ENCODE measurements at places on chromosomes 4 and X.
A peak's percentile ranks its signal among the peaks of the same experiment; 100 is the strongest.

- DNase-seq = no peak
These were observed 72.5 kb downstream of the EVC2 start for GRCh38 chr4:5635826-5636195.

- peak; percentile 10 for DNase-seq
These were observed 763 bp downstream of the CASK start for GRCh38 chrX:41922431-41923151.

DNA sequence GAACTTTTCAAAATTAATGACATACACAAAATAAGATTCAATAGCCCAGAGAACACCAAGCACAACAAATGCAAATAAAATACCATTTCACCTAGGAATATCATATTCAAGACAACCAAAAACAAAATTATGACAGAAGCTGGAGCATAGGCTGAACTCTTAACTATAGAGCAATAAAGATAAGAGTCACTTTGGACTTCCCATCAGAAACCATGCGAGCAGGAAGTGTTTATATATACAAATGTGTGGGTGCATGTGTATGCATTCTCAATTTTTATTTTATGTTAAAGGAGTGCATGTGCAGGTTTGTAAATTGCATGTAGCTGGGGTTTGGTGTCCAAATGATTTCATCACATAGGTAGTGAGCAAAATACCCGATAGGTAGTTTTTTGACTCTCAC, 291.6 kb downstream of the ARAP2 start:
- no peak for DNase-seq

- no peak for DNase-seq
These were observed 77.3 kb downstream of the LRRC66 start for GRCh38 chr4:51942833-51943215.

DNA sequence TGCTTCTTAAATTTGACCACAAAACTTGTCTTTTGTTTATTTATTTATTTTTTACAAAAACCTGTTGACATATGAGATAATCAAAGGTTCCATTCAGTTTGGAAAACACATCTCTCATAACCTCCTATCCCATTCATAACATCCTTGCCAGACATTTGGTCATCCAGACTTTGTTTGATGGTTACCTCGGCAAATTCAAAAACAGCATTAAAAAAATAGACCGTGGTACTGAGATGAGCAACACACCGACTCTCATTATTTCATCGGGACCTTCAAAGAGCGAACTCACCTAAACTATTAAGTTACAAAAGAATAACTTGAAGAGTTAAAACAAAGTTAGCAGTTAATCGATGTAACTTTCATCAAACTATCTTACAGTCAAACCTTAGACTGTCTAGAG, 85.8 kb upstream of the RPS6KA3 start:
- no peak for DNase-seq

DNA sequence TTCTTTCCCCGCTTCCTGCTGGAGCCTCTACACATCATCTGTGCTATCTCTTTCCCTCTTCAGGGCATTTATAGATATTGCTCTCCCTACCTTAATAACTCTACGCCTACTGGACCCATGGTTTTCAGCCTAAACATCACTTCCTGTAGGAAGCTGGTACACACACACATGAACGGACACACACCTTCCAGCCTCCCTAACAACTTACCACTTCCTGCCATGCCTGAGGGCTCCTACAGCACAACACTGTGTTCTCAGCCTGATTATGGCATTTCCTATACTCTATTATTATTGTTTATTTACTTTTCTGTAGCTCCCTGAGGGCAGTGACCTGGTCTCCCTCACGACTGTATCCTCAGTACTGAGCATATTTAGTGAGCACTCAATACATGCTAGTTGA, 163.6 kb upstream of the MAP3K15 start:
- DNase-seq = no peak

GRCh38 chrX:150363561-150364346, 637 bp downstream of the MAMLD1 start:
- peak; percentile 8 for DNase-seq

DNA sequence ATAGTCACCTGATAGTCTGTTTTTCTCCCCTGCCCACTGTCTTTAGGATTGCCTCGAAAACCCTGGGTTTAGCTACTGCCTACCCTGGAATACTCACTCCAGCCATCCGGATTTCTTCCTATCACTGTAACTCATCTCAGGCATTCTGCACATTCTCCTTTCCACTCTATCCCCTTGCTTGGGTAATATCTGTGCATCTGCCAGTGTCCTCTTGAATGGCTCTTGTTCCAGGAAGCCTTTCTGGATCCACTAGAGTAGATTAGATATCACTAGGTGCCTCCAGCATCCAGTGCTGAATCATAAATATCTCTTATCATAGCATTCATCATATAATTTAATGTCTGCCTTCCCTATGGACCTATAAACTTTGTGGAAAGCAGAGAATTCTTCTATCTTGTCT, 17.1 kb upstream of the GALNT7 start:
- no peak for DNase-seq

GRCh38 chr4:119302073-119302832, 19.7 kb downstream of the FABP2 start:
- no peak for DNase-seq

DNA sequence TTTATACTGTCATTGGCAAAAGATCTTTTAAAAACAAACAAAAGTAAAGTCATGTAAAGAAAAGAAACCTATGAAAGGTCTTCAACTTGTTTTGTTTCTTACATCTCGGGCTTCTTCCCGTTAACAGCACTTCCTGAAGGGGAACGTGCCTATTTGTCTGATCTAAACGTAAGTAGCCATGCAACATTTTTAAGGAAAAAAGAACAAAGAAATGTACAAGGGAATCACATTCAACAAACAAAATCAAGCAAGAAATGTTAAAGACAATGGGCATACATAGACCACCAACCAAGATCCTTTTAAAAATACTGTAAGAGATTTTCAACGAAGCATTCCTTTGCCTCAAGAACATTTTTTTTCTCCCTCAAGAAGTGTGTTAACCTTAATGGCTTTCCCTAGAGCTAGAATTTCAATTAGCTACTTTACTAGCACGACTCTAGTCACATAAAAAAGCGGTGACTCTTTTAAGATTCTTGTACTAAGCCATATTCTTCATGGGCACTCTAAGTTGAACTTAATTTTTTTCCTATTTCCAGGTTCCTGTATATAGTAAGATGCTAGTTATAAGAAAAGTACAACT, 112.0 kb upstream of the TTC29 start:
- DNase-seq = no peak

DNA sequence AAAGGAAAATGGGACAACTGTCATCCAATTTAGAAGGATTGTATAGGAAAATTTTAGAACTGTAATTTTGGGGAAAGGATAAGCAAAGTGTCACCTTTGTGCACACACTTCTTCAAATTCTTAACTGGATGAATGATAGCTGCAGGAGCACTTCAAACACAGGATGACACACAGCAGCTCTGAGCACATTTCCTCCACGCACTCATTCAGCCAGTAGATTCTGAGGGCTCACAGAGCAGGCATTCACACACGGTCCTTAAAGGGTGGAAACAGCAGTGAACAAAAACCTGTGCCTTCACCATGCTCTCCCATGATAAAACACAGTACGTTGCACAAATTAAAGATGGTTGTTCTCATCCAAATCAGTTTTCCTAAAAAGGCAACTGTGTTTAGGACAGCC, 38.5 kb upstream of the KLF3 start:
- DNase-seq = no peak

- DNase-seq = no peak
These were observed 172.1 kb downstream of the CBR4 start for GRCh38 chr4:168837922-168838321.

DNA sequence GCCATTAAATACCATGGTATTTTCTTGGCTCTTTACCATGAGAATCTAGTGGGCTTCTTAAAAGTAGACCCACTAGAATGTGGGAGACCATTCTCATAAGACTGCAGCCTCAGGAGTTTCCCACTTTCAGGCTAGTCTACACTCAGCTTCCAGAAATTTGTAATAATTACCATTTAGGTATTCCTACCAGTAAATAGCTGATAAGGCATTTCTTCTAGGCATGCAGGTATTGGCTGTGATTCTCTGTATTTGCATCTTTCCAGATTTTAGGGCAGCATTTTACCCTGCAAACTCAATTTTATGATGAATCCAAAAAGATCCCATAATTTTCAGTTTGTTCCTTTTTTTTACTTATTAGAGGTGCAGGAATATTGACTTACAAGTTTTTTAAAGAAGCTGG, 496.6 kb downstream of the TRAM1L1 start:
- DNase-seq = no peak

DNA sequence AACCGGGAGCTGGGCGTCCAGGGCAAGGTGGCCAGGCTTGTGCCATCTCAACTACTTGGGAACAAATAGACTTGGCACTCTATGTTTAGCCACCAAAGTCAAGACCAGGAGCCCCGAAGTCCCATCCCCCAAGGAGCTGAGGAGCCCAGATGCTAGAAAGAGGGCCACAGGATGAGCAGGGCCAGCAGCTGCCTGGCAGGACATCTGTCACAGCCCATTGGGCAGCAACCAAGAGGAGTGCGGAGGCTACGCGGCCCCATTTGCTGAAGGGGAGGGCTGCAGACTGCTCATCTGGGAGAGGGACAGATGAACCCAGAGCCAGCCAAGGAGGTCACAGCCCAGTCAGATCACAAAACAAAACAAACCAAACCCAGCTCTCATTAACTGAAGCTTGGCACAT, 22.9 kb upstream of the SOWAHD start:
- DNase-seq = peak; percentile 34

DNA sequence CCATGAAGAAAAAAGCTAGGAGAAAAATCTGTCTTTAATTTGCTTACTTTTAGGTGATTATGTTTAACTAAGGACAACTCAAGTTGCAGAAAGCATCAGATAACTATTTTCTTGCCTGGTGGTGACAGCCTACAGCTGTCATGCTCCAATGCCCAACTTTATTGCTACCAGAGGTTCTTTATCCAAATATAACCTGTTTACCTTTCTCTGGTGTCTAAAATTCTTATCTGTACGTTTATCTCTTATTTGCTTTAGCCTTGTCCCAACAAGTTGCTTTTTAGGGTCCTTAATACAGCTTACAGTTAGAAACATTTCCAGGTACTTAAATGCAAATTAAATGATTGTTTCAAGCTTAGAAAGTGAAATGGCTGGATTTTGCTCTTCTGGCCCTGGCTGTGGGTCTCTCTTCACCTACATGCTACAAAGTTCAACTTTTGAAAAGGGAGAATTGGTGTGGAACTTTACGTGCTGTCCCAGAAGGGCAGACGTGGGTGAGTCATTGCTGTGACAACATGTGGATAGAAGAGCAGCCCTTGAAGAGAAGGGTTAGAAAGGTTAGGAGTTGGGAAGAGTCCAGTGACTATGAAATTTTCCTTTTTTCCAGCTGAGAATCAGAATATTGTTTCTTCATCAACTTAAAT, 60.7 kb downstream of the HPGD start:
- peak; percentile 58 for DNase-seq
